Chondrocyte (in vitro differentiated cells): ENCODE measurements at places on chromosomes 1 and 21.
A peak's percentile ranks its signal among the peaks of the same experiment; 100 is the strongest.

DNA sequence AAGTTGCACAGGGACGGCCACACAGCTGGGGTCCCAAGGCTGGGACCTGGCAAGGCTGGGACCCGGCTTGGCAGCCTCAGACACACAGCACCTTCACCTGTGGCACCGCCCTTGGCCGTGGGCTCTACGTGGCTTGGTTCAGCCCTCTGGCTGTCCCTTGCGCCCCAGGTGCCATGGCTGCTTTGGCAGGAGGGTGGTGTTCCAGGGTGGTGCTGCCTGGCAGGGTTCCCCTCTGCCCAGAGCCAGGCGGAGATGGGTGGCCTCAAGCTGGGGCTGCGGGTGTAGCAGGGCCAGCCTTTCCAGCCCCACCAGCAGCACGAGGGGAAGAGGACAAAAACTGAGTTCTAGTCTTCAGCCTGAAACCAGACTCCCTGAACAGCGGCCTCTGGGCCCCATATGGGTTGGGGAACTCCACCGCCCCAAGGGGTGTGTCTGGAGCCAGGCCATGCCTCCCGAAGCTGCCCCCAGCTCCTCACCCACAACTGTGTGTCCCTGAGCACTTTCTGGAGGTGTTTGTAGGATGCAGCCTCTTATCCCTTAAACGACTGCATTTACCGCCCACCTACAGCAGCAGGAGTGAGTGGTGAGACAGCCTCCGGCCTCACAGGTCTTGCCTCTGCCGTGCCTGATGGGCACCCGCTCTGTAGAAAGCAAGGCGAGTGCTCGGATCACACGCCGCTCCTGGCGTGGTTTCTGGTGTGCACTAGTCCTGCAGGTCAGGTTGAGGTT, 92.3 kb downstream of the PDE9A start:
- H3K36me3 ChIP-seq = no peaks in the 10 kb centered on the region
- no peak overlapping the region for H3K27ac ChIP-seq
- H3K4me1 ChIP-seq = no peaks in the 10 kb centered on the region
- H3K27me3 ChIP-seq = peaks cover 28% of the 10 kb centered on the region
- no peak for DNase-seq

GRCh38 chr1:212689196-212689725, 10.4 kb downstream of the BATF3 start:
- no peaks in the 10 kb centered on the region for H3K36me3 ChIP-seq
- H3K27me3 ChIP-seq = no peaks in the 10 kb centered on the region
- DNase-seq = no peak

DNA sequence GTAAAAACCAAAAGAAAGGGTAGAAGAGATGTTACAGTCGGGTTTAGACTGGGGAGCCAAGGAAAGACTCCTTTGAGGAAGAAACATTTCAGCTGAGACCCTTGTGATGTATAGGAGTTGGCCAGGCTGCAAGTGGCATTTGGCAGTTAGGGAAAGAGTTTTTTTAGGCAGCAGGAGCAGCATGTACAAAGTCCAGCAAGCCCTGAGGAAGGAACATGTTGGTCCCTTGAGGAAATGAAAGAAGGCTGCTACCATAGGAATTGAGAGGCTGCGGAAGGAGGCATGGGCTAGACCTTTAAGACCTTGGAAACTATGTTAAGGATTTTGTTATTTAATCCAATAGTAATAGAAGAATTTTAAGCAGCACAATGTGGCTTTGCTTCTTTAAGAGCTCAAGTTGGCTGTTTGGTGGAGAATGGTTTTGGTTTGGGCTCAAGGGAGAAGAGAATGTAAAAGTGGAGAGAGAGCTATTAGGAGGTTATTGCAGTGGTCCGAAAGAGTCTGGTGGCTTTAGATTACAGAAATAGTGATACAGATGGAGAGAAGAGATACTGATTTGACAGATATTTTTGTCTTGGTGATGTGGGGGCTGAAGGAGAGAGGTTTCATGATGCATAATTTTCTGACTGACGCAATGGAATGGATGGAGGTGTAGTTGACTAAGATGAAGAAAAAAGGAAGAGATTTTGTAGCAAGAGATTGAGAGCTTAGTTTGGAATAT, 26.6 kb downstream of the SMAP2 start:
- no peak overlapping the region for H3K27ac ChIP-seq
- no peaks in the 10 kb centered on the region for H3K27me3 ChIP-seq
- no peaks in the 10 kb centered on the region for H3K36me3 ChIP-seq
- DNase-seq = no peak
- no peak overlapping the region for H3K4me3 ChIP-seq
- H3K4me1 ChIP-seq = peaks cover 17% of the 10 kb centered on the region

DNA sequence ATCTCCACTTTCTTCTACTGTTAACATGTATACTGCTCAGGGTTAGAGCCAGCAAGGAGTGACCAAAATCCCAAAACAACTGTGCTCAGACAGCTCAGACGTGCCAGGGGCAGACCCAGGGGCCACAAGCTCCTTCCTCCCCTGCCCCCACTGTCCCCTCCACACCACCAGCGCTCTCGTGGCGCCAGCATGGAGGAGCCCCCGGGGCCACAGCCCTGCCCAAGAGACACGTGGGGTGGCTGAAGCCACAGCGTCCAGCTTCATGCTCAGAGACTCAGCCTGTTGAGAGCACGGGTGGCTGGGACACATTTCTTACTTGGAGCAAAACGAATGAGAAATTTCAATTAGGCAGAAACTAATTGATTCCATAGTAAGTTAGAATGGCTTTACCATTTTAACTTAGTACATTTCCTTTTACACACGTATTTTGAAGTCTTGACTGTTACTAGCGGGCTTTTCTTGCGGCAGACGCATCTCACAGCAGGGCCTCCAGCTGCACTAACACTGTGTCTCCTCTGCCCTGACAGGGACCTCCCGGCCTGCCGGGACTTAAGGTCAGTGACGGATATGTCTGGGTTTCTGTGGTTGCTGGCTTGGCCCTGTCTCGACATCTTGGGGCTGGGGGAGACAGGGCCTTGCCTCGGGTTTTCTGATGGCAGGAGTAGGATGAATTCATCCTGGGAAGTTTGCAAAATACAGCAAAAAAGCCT, 54.2 kb downstream of the SLC19A1 start:
- peak overlapping the region; percentile 56 for H3K27ac ChIP-seq
- no peak for DNase-seq
- H3K27me3 ChIP-seq = no peaks in the 10 kb centered on the region

DNA sequence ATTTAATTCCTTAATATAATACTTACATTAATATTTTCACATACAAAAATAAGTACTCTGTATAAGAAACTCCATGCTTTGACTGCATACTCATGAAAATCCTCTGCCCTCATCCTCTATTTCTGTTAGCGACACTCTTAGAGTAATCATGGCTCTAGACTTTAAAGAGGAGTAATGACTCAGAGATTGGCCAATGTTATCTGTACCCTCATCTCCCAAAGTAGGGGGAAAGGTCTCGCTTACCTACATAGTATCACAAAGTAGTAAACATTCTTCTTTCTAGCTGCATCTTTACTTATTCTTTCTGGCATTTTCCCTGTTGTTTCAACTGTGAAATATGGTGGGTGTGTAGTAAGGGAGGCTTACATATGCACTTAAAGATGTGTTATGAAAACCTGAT, 29.8 kb upstream of the SPAG17 start:
- no peak overlapping the region for H3K27ac ChIP-seq
- DNase-seq = no peak
- no peaks in the 10 kb centered on the region for H3K27me3 ChIP-seq
- no peak overlapping the region for H3K4me3 ChIP-seq
- no peaks in the 10 kb centered on the region for H3K4me1 ChIP-seq

- no peak overlapping the region for H3K4me3 ChIP-seq
- no peaks in the 10 kb centered on the region for H3K27me3 ChIP-seq
- peaks cover 4% of the 10 kb centered on the region for H3K36me3 ChIP-seq
- no peak overlapping the region for H3K27ac ChIP-seq
These were observed 647 bp downstream of the DESI2 start for GRCh38 chr1:244653439-244654107.
